ENCODE measurements at places on chromosomes 1 and 21.

DNA sequence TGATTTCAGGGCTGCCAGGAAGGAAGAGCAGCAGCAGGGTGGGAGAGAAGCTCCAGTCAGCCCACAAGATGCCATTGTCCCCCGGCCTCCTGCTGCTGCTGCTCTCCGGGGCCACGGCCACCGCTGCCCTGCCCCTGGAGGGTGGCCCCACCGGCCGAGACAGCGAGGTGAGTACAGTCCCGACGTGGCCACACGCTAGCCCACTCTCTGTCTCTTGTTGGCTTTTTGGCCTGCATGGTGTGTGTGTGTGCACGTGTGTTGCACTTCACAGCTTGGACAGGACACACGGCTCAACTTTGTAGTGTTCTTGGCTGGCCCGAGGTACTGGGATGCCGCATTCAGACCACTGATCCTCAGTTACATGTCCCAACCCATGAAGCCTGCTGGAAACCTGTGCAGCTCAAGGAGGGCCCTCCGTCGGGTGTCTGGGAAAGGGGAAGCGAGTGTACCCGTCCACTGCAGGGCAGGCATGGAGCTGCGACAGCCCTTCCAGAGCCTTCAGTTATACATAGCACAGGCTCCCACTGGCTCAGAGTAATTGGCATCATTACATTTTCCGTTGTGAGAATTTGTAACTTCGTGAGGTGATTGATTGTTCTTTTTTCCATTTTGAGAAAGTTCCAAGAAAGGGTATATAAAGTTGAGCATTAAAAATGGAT lies 454 bp downstream of the CORT start:
- peak; percentile 18 for DNase-seq

- no peak for DNase-seq
Measured at GRCh38 chr1:223761411-223761810, 49.1 kb downstream of the CAPN2 start.

GRCh38 chr1:227928811-227929375 lies 18.8 kb downstream of the WNT9A start:
- no peak for DNase-seq

DNA sequence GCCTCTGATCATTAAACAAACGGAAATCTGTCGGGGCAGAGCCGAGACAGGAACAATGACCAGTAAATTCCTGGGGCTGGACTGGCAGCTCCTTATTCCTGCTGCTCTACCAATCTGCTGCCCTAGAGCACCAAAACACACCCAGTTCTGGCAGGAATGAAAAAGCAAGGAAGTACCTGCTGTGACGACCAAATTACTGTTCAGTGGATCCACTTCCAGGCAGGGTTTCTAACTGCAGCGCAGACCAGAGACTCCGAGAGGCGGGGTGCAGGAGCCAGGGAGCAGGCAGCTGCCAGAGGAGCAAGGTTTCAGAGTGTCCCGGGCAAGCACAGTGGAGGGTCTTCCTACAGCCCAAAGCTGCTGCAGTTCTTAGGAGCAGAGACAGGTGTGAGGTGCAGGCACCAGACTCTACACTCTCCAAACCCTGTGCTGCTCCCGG lies 32.4 kb downstream of the KANK4 start:
- DNase-seq: peak; percentile 44

DNA sequence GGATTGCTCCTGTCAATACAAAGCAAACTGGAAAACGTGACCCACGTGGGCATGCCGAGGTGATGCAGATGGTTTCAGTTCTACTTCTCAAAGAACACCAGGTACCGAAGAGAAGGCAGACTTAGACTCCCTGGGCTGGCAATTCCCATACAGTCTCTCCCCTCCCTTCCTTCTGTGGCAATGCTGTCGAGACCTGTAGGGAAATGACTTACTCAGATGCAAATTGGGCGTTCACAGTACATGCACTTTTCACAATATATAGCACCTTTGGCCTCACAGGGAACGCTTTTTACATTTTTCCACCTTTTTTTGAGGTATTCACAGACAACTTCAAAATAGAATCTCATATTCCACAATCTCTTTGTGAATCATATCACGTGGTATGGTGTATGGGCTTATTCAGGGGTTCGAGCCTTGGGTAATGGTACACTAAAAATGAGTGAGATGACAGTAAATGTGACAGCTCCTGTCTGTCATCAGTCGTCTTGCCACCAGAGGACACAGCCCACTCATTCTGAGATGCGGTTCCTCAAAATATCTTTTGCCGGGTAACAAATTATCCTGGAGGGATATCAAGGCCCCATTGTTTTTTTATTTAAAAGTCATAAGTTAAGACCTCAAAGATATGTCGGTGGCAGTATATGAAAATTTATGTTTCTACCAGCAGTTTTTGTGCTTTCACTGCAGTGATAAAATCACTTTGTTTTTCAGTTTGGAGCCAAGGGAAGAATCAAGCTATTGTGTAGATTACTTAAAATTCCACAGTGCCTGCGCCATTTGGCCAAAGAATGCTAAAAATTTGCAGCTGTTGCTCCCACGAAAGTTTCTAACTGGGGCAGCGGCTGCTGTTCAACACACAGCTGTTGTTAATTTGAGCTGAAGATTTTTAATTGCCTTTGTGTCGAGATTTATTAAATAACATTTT lies 168.4 kb downstream of the ZZZ3 start:
- peak; percentile 87 for DNase-seq

- peak; percentile 95 for DNase-seq
Measured at GRCh38 chr1:43206600-43207228, 34.6 kb downstream of the CFAP57 start.

DNA sequence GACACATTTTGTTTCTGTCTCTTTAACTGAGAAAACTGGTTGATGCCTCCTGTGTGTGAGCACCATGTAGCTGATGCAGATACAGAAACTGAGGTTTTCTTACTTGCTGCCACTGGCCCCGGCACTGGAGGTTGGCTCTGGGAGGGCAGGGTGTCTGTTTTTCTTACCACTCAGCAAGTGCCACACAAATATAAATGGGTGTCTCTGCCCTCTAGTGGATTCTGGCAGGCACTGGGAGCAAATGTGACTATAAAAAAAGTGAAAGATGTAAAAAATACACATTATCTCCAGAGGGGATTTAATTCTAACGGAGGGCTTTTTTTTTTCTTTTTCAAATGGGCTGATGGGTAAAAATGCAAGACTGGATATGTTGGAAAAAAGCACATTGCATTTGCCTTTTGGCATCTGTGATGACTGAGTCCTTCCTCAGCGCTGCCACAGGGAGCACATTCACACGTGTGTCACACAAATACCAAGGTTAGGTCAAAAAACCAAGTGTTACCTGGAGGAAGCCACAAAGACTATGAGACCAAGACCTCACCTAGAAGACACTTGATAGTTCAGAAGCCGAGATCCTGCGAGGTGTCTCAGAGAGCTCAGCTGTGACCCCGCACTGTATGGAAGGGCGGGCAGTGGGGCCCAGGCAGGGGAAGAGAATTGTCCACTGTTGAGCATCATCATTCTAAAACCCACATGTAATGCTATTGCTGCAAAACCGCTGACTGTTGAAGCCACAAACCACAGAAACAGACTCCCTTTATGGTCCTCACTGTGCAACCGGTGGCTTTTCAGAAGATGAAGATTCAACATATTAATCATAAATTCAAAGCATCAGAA lies 18.9 kb downstream of the PGBD2 start:
- peak; percentile 41 for DNase-seq

- DNase-seq: no peak
Measured at GRCh38 chr1:75482951-75483350, 128.0 kb downstream of the SLC44A5 start.

- no peak for DNase-seq
Measured at GRCh38 chr1:216710055-216710454, 13.2 kb downstream of the ESRRG start.

GRCh38 chr21:29360799-29361765 lies 62.4 kb downstream of the BACH1 start:
- DNase-seq: no peak
